Caco-2 (cell line): ENCODE measurements at places on chromosomes 1 and 21. TPM values are rescaled to one million over a fixed set of nuclear protein-coding genes. Genes with fewer than 3 reads are reported as not detected.

- DNase-seq, result no peak
Observed at GRCh38 chr1:65820983-65821382, 28.3 kb downstream of the PDE4B start.

GRCh38 chr1:63012339-63012738, 228.4 kb downstream of the ATG4C start:
- no peak for DNase-seq

DNA sequence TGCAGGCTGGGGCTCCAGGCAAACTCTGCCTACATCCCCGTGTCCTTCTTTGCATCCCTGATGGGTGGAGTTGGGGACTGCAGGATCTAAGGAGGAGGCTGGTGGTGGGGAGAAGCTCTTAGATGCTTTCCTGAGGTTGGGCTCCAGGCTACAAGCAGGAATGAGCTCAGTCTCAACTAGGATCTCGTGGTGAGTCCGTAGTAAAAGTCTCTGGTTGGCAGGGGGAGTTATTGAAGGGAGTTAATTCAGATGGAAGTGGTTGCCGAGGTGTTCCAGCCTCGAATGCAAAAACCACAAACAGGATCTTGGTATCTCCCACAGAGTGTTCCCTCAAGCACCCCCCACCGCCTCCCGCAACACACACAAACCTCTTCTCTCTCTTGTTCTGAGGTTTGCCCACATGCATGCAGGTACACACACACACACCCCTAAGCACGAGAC, 35.0 kb downstream of the TMCC2 start:
- DNase-seq, result no peak

GRCh38 chr1:174217787-174218574, 58.7 kb downstream of the RABGAP1L start:
- DNase-seq, result no peak

DNA sequence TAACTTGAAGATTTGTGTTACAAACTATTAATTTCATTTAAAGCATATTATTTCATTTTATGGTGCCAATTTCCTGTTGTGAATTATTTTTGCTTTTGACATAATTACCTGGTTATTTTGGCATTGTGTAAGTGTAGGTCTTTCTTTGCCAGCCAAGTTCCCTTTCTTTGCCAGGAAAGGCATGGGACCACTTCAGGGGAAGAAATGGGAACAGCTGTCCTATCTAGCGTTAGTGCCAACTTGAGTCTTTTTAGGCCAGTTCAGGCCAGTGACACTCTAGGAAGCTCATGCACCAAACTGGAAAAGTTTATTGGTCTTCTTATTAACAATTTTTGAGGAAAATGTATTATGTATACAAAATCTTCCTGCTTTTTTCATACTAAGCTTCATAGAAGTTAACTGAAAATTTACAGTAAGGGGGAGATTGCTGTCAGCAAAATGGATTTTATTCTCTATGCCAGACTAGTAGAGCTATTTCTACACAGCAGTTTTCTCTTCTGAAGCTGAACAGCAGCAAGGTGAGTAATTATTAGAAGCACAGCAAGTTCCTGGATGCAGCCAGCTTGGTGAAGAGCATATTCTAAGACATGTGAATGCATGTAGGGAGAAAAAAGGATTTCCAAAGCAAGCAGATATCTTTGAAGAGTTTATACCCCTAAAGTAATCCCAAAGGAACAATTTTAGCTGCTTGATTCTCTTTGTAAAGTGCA, 914.6 kb upstream of the ADGRL4 start:
- no peak for DNase-seq

GRCh38 chr1:193569096-193569982, 382.9 kb upstream of the B3GALT2 start:
- DNase-seq, result no peak

Gene CLCA1
- total RNA-seq, result not detected in 2 replicates

- DNase-seq, result no peak
Observed at GRCh38 chr1:229370601-229371021, 27.8 kb upstream of the CCSAP start.

DNA sequence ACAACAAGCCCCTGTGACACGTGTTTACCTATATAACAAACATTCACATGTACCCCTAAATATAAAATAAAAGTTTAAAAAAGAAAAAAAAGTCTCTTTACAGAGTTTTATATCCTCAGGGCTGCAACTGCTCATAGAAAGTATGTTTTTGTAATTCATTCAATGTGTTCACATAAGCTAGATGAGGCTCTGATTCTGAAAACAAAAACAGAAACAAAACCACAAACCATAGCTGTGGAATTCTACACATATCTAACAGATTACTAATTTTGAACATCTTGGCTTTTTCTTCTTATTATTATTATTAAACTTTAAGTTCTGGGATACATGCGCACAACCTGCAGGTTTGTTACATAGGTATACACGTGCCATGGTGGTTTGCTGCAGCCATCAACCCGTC, 579.6 kb upstream of the ZRANB2 start:
- no peak for DNase-seq
